ENCODE measurements at places on chromosomes 4 and X.

- no peak for DNase-seq
Observed at GRCh38 chr4:37068580-37068979, 176.0 kb upstream of the NWD2 start.

DNA sequence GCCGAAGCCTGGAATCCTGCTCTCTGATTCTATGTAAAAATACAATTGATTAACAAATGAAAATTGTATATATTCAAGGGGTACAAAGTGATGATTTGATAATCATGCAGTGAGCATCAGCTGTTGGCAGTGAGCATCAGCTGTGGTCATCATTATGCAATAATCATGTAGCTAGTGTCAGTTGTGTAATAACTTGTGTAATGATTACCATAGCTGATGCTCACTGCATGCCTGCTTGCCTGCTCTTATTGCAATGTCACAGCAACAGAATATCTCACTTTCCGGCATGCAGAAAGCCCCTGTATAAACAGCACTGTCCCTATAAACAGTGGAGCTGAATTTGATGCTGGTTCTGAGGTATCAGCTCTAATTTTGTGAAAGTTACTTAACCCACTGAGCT lies 46.8 kb downstream of the SULT1B1 start:
- no peak for DNase-seq

DNA sequence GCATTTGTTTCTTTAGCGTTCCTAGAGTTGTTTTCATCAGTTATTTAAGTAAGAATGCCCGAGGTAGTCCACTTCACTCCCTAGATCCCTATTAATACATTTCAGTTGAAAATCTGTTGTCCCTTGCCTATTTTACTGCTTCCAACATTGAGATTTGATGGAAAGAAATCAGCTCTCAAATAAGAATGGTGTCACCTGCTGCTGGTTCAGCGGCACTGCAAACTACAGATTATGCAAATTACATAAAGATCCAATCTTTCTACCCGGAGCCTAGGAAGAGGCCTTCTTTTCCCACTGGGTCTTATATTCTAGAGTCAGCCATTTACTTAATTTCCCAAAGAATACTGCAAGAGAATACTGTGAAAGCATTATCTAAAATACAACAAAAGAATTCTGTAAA lies 597.6 kb upstream of the MAGEB2 start:
- peak; percentile 29 for DNase-seq

GRCh38 chr4:88527787-88528186 lies 4.2 kb upstream of the PYURF start:
- no peak for DNase-seq

- DNase-seq = no peak
Observed at GRCh38 chr4:98662626-98663225, 4.3 kb upstream of the TSPAN5 start.

DNA sequence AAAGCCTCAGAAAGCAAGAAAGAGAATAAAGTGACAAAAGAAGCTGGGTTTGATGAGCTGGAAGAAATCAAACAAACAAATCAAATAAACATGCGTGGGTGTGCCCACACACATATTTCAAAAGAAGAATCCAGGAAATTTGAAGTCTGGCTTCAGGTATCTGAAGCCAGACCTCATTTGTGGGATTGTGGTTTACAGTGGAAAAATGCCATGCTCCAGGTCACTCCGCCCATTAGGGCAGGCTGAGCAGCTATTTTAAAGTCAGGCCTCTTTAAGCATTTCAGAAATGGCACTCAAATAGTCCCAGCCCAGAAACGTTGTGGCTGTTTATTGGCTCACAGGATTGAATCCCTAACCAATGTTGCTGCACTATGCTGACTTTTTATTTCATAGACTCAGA lies 226.1 kb upstream of the F9 start:
- no peak for DNase-seq

DNA sequence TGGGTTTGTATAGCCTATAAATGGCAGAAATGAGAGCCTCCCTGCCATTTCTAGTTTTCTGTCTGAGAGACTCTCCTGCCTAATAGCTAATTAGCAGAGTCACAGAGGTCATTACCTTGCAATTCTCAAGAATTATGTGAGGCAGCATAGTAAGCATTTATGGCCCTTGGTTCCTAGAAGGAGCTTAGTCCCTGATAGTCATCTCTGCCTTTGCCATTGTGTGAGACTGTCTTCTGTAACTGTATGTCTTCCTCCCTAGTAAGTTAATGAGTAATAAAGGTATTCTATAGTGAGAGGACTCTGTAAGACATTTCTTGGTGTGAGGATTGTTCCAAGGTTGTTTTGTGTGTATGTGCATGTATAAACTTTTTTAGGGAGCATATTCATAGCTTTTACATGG lies 108.7 kb downstream of the AR start:
- no peak for DNase-seq

DNA sequence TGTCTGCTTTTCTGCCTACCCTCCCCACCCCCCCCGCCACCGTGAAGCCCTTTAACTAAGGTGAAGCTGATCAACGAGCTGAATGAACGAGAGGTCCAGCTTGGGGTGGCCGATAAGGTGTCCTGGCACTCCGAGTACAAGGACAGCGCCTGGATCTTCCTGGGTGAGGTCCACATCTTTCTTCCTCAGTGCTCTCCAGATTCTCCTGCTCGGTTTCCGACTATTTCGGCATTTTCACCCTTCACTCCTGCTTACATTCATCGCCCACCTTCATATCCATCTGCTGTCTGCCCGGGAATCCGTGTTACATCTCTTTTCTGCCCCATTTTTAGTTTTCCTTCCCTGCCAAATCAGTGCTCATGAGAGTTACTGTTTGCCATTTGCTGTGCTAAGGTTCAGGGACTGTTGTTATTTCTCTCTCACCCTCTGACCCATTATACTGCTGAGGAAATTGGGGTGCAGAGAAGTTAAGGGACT lies 459 bp downstream of the RBMX2 start:
- no peak for DNase-seq
